Effector memory CD4-positive, alpha-beta T cell (primary cell): ENCODE measurements at places on chromosomes 4 and X.

- no peak for DNase-seq
Measured at GRCh38 chrX:40582811-40583210, 2.0 kb downstream of the ATP6AP2 start.

DNA sequence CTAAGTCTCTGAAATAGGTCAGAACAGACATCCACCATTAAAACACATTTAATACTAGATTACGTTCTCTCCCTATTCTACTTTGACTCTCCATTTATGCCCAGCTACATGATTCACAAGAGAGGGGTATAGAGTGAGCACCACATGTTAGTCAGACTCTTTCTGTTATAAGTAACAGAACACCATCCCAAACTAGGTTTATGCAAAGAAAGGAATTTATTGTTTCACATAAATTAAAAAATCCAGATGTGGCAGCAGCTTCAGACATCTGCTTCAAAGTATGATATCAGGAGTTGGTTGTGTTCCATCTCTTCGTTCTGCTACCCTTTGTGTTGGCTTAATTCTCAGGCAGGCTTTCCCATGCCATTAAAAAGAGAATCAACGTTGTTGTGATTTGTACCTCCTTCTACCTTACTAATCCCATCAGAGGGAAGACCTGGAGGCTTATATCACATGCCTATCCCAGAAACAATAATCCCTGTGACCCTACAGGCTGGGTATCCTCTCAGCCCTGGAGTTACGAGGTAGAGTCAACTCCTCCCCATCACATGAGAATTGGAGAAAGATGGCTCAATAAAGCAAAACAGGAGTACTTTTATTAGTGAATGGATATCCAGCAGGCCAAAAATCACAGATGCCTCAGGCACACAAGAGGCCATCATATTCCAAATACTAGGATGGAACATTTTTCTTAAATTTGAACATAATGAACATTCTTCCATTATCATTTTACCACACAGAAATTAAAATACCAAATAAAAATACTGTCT, 163.2 kb downstream of the SLC7A11 start:
- no peak for DNase-seq

- no peak for DNase-seq
Measured at GRCh38 chrX:74232859-74233258, 71.1 kb upstream of the ZCCHC13 start.

- DNase-seq: no peak
Measured at GRCh38 chr4:137124278-137124932, 407.9 kb downstream of the PCDH18 start.
